Activated B cell treated with CpG ODN at 0.5 μM for 24 hours (primary cell): ENCODE measurements at places on chromosomes 5 and 9. TPM values are rescaled to one million over a fixed set of nuclear protein-coding genes. Genes with fewer than 3 reads are reported as not detected.

DNA sequence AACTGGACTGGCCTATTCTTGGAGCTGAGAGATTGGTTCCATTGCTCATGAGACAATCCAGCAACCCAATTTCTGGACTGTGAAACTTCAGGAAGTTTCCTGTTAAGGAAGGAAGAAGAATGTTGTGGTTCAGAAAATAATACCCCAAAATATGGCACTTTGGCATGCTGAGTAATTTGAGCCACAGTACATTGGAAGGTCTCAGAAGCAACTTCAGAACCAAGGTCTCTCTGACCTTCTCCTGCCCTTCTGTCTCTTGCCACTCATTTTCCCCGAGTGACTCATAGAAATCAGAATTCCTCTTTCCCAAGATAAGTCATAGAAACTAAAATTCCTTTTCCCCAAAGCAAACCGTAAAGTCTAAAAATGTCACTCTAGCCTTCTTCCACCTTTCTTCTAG, 1366.1 kb downstream of the PTPRD start:
- DNase-seq, result no peak

Gene PIP5K1B
- total RNA-seq, result 17.1 and 22.0 TPM in 2 replicates

- DNase-seq, result no peak
Measured at GRCh38 chr9:74503219-74503618, 6.1 kb downstream of the RORB start.

DNA sequence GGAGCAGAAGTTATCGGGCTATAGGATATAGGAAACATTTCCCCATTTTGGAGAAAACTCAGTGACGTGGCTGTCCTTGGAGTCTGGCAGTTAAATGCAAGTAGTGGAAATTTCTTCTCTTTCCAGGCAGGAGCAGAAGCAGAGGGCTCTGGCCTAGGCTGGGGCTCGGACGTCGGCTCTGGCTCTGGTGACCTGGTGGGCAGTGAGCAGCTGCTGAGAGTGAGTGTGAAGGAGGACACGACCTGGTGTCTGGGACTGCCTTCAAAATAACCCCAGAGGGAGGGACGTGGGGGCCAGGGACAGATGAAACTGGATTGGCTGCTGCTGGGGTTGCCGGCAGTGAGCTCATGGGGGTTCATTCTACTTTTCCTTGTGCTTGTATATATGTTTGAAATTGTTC, 79.5 kb downstream of the COL15A1 start:
- no peak for DNase-seq

- no peak for DNase-seq
Measured at GRCh38 chr9:6109571-6109970, 94.1 kb upstream of the RANBP6 start.

DNA sequence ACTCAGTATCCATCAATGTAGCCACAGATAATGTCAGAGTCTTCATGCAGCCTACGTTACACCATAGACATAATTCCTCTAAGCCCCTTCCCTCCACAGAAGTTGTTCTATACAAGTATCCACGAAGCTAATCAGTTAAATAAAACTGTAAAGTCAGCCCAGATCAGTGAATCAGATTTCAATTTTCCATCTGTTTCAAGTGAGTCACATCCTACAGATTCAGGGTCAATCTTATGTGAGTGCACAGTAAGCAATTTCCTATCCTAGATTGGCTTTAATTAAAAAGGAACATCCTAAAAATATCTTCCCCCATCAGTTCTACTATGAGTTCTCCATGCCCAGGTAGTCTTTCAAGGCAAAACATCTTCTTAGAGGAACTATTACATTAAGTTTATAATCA, 402.5 kb downstream of the EFNA5 start:
- no peak for DNase-seq

- DNase-seq, result no peak
Measured at GRCh38 chr9:83401328-83401900, 136.8 kb downstream of the FRMD3 start.

DNA sequence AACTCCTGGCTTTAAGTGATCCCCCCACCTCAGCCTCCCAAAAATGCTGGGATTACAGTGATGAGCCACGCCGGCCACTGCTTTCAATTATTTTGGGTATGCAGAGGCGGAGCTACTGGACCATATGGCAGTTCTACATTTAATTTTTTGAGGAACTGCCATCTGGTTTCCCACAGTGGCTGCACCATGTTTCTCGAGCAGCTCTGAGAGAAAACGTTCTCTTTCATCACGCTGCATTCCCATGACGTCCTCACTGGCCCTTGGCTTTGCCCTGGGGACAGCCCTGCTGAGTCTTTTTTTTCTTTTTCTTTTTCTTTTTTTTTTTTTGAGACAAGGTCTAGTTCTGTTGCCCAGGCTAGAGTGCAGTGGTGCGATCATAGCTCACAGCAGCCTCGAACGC, 35.5 kb upstream of the GRHPR start:
- no peak for DNase-seq

GRCh38 chr9:73916016-73916673, 581.0 kb upstream of the RORB start:
- DNase-seq, result no peak

- DNase-seq, result no peak
Measured at GRCh38 chr9:77899679-77900354, 131.8 kb downstream of the GNAQ start.

Gene COL23A1
- not detected in 2 replicates for total RNA-seq

GRCh38 chr5:51387884-51388275, 4.6 kb downstream of the ISL1 start:
- DNase-seq, result no peak

Gene FGF10
- not detected in 2 replicates for total RNA-seq

GRCh38 chr5:152488869-152489268, 83.8 kb upstream of the NMUR2 start:
- DNase-seq, result no peak

DNA sequence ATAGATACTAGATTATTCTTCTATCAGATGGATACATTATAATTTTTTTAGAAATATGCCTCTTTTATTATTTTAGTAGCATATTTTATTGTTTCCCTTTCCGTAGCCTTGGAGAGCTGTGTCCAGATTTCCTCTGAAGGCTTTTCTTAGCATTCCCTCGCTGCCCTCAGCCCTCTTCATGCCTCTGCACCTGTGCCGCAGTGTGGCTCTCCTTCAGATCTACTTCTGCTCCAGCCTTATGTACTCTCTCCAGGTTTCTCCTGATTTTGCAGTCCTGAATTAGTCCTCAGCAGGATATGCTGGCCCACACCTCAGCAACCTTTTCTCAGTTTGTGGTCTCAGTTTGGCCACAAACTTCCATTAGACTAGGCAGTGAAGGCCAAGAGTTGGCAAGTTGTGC, 1052.0 kb downstream of the TAF11L14 start:
- DNase-seq, result no peak

Gene TAF1L
- total RNA-seq, result not detected in 2 replicates

DNA sequence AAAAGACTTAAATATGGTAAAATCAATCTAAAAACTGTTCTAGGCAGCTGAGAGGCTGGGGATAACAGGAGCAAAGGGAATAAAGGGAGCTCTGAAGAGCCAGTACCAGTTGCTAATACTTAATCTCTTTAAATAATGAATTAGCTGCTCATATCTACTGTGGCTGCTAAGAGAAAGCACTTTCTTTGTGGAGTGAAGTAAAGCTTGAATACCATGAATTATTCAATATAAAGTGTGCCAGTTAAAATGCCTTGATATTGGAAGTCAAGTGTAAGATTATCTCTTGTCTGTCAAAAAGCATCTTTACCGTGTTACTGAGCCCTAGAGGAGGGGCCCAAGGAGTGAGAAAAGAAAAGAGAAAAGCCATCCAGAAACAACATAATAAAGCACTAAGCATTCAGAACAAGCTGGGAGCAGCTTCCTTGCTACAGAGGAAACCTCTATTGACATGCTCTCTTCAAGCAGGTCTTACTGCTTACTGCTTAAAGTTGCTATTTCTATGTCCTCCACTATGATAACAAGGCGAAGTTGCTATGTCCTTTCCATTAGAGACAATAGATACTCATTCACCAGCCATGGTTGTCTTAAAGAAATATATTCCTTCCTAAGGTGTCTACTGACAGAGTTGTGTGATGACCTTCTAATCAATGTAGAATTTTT, 297.4 kb downstream of the CETN3 start:
- DNase-seq, result no peak

DNA sequence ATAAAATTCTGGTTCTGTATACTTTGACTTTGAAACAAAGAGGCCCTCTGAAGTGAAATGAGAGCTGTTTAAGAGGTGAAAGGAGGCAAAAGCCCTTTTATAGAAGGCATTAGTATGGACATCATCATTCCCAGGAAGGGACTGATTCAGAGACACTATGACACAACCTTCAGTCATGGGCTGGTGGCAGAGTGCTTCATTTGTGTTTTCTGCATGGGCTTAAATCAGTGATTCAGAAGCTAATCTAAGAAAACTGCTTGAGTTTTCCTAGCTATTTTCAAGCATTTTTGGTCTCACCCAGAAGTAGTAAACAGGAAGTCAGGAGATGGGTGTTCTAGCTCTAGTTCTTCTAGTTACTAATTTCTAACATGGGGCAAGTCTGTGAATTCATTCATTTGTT, 288.9 kb downstream of the TRPM3 start:
- DNase-seq, result no peak

DNA sequence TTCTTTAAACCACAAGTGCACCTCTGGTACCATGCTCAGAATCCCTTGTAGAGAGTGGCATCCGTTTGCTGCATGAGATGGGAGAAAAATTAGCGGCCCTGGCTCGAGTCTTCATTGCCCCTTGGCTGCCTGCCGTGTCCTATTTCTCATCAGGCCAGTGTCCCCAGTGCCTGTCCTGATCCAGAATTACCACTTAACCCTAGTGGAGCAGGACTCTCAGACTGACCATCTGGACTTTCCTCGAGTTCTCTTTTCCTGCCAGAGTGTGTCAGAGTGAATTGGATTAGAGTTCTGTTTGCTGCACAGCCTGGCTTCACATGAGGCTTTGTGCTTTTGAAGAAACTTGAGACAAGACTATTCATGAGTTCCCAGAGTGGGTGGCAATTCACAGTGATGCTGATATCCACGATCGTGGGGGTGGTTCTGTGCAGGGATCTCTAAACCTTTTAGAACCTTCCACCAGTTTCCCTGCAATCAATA, 92.6 kb downstream of the C9orf152 start:
- no peak for DNase-seq

- DNase-seq, result peak; percentile 45
Measured at GRCh38 chr5:139863855-139864558, 68.4 kb downstream of the PSD2 start.

DNA sequence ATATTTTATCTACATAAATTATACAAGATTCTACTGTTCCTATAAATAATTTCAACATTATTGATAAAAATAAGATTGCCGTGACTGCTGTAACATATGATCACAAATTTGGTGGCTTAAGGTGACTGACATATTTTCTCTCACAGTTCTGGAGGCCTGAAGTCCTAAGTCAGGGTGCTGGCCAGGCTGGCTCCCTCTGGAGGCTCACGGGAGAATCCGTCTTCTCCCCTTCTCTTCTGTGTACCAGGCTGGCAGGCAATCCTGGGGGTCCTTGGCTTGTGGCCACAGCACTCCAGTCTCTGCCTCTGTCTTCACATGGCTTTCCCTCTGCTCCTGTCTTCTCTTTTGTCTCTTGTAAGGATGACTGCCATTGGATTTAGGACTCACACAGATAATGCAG, 31.7 kb upstream of the IRX2 start:
- no peak for DNase-seq

Gene TSLP
- not detected in 2 replicates for total RNA-seq

Gene PSAT1
- total RNA-seq, result 58.3 and 59.4 TPM in 2 replicates

Gene NMUR2
- not detected in 2 replicates for total RNA-seq

Gene PCSK5
- total RNA-seq, result not detected in 2 replicates

- no peak for DNase-seq
Measured at GRCh38 chr5:113194591-113194990, 218.0 kb downstream of the DCP2 start.

DNA sequence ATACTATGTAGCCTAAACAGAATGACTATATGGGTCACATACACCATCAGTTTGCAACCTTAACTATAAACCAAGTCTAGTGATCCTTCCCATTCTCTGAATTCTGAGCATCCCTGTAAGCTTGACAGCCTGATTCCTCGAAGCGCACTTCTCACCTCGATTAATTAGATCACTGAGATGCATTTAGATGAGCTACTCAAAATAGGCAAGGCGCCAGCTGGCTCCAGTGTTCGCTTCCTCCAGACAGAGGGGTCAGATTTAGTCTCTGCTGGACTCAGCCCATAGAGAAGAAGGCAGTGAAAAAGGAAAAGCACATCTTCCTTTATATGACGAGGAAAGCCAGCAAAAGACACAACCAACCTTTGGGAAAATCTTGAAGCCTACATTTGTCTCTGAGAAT, 371.5 kb downstream of the MLLT3 start:
- DNase-seq, result no peak

DNA sequence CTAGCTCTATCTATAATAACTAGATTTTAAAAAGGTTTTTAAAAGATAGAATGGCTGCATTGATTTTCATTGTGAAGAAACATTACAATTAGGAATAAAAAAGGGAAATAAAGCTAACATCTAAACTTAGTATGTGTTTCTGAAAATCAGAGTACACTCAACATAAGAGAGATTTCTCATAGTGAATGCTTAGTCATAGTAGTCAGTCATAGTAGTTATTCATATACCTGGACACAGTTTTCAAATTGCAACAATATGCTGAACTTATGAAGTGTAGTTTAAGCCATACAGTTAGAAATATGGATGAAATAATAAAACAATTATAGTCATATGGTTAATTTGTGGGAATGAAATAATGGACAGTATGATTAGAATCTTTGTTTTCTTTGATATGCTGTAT, 273.0 kb upstream of the CTNND2 start:
- DNase-seq, result no peak

DNA sequence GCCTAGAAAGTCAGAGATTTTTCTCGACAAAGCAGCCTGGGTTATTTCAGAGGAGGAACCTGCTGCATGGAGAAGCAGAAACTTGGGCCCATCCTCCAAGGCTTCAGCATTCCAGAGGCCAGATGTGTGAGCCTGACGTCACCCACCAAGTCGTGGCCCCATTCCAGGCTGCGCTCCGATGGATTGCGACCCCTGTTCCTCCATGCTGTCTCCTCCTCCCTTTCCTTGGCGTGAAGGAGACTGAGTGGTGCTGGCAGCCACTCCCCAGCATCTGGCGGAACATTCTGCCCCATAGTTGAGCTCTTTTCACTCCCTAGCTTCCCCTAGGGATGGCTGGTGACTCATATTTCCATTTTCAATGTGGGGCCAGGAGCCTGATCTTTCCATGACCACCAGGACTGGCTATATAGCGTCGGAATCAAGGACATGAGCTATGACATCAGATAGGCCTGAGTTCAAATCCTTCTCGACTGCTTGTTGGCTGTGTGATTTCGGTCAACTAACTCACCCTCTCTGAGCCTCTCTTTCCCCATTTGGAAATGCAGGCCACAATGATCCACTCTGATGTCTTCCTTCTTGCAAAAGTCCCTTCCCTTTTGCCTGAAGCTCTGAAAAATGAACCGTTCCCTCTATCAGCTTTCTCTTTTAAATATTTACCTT, 24.5 kb upstream of the DUSP1 start:
- no peak for DNase-seq

- DNase-seq, result no peak
Measured at GRCh38 chr9:106745457-106745856, 117.5 kb upstream of the ZNF462 start.

Gene FAM174A
- total RNA-seq, result 4.1 and 5.2 TPM in 2 replicates

GRCh38 chr9:7304627-7304995, 495.0 kb downstream of the DMAC1 start:
- no peak for DNase-seq

GRCh38 chr5:142501890-142502289, 177.1 kb upstream of the SPRY4 start:
- no peak for DNase-seq

Gene ECM2
- not detected in 2 replicates for total RNA-seq

Gene ESM1
- total RNA-seq, result not detected in 2 replicates

GRCh38 chr5:88401686-88402085, 133.0 kb upstream of the TMEM161B start:
- no peak for DNase-seq

Gene CCNI2
- total RNA-seq, result 0.44 and 1.5 TPM in 2 replicates

Gene PCDHGB1
- total RNA-seq, result 0.37 and 0.44 TPM in 2 replicates
